ENCODE measurements at places on chromosomes 12 and 14.

DNA sequence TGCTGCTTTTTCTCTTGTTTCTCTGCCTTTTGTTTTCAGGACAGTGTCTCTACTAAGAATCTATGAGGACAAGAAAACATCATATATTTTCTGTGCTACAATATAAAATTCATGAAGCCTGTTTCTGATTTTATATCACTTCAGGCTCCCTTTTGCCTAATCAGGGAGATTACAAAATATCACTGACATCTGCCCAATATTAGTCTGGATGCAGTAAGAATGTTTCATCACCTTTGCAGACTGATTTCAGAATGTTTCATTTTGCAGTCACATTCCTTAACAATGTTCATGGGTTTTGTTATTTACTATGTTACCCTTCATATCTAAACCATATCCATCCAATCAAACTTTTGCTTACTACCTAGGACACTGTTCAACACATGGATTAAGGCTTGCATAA, 491 bp upstream of the CLEC6A start:
- DNase-seq = no peak

DNA sequence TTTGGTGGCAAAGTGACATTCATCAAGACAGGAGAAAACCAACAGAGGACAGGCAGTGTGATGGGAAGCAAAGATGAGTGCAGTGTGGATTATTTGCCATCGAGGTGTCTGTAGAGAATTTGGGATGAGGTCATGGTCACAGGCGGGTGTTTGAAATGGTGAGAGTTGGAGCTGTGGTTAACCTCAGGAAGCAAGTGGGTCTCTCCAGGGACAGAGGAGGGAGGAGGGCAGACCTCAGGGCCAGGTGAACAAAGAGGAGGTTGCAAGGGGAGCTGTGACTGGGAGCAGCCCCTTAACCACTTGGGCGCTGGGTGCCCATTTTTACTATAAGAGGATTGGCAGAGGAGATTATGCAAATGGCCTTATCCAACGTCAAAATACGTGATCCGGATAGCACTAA, 7.0 kb downstream of the FZD10 start:
- DNase-seq = no peak

GRCh38 chr12:726281-727140, 25.9 kb upstream of the WNK1 start:
- DNase-seq = peak; percentile 32

DNA sequence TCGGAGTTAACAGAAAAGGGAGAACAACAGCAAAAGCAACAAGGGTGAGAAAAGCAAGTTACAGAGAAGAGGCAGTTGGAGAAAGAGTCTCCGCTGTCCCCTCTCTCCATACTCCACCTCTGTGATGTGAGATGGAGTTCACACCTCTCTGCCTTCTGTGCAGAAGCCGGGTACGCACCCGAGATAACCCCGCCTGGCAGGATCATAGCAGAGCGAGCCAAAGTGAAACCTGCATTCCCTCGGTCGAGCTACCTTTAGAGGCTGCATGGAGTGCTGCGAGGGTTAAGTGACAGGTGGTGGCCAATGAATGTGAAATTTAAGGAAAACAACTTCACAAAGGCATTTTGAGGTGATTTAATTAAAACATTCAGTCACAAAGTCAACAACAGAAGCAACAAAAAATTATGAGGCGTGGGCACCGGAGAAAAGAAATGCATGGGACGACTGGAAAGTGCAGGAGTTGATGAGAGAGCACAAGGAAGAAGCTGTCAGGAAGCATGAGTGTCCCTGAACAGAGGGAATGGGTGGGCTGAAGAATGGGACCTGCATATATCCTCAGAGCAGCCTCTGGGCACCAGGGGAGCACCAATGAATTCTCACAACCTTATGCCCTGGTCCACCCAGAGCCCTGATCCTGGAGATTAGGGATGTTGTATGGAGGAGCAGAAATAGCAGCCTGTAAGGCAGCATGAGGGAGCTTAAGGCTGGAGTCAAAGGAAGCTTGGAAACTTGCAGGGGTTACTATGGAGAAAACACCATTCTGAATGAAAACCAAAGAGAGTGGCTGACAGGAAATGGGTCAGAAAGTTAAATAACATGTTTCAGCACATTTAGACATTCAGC, 208.3 kb downstream of the EMP1 start:
- DNase-seq = no peak

GRCh38 chr12:68121143-68121542, 38.4 kb downstream of the IFNG start:
- DNase-seq = no peak

DNA sequence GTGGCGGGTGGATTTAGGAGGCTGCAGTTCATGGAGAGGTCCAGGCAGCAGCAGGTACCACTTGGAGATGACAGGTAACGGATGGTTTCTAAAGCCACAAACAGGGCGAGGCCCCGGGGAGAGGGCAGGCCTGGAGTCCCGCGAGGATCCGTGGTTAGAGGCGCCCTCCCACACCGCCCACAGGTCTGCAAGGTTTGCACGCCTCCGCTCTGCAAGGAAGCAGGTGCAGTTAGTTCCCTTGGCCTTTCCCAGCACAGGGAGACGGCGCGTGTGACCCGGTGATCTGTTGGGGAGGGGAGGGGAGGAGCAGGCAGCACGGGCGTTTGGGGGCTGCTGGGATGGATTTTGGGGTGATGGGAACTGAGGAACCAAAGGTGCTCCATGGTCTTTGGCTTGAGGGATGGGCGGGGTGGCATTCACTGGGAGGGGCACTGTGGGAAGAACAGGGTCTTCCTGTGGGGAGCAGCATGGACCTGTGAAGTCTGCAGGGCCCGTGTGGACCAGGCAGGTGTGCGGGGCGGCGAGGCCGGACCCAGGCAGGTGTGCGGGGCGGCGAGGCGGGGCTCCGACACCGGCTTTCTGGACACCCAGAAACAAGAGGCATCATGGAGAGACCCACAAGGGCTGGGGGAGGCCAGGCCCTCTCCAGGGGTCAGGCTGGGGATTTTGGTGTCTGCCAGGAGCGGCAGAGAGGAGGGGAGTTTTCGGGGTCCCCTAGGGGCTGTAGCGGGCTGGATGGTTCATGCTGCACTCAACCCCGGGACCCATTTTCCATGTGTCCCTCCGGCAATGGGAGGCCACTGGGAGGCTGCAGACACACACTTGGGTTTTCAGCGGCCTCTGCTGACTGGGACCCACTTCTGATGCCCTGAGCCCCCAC, 29.1 kb downstream of the NOC4L start:
- no peak for DNase-seq

- no peak for DNase-seq
Observed at GRCh38 chr12:27808841-27809240, 28.8 kb upstream of the MANSC4 start.

- no peak for DNase-seq
Observed at GRCh38 chr14:67733616-67734015, 31.9 kb downstream of the RDH12 start.

DNA sequence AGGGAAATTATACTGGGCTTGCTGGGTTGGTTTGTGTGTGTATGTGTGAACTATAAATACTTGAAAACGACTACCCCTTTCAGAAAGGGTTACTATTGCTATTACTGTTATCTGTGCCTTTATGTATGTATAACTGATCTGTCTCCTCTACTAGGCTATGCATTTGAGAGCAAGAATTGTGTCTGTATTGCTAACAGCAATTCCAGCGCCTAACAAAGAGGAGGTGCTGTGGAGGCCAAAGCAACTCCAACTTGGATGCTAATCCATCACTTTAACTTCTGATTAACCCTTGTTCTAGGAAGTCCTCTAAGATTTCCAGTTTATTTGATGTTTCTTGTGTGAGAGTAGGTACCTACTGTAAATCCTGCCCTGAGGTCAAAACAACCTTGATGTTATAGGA, 313.9 kb downstream of the PCNX1 start:
- no peak for DNase-seq

DNA sequence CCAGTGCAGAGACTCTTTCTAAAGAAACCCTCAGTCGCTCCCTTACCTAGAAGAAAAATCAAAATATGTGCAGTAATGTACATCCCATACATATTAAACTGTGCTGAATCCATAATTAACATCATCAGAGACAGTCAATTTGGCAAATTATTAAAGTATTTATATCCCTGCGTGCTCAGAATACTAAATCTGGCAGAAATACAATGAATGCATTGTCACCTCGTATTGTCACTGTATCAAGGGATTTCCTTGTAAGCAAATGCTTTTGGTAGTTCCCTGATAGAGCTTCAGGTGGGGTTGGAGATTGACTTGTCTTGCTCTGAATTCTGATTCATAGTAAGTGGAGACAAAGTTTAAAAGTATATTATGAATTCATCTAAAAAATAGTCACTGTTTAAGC, 319.1 kb downstream of the PPFIA2 start:
- no peak for DNase-seq

GRCh38 chr12:99997806-99998205, 13.1 kb upstream of the ANKS1B start:
- DNase-seq = no peak

DNA sequence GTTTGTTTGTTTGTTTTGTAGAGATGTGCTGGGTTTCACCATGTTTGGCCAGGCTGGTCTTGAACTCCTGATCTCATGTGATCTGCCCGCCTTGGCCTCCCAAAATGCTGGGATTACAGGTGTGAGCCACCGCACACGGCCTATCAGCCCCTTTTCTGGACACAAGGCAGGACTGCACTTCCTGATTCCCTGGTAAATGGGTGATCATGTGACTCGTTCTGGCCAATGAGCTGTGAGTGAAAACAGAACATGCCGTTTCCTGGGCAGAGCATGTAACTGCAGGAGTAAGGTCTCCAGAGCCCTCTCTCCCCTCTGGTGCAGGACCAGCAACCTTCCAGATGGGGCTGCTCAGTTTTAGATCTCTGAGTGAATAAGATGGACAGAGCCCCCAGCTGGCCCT, 92.7 kb downstream of the ITPK1 start:
- DNase-seq = no peak

Data from CD4-positive, alpha-beta T cell treated with Interleukin-6 for 4 hours (primary cell).